Activated T-helper 1 cell treated with anti-CD3 and anti-CD28 coated beads, Interleukin-2, amount 50 U/mL, for 16 hours (primary cell): ENCODE measurements at places on chromosomes 12 and 14.

GRCh38 chr12:115473257-115473956 lies 789.4 kb upstream of the TBX3 start:
- DNase-seq = no peak

GRCh38 chr12:47838286-47838931 lies 18.7 kb upstream of the HDAC7 start:
- no peak for DNase-seq

GRCh38 chr14:60488175-60488574 lies 2.3 kb upstream of the C14orf39 start:
- DNase-seq = no peak

DNA sequence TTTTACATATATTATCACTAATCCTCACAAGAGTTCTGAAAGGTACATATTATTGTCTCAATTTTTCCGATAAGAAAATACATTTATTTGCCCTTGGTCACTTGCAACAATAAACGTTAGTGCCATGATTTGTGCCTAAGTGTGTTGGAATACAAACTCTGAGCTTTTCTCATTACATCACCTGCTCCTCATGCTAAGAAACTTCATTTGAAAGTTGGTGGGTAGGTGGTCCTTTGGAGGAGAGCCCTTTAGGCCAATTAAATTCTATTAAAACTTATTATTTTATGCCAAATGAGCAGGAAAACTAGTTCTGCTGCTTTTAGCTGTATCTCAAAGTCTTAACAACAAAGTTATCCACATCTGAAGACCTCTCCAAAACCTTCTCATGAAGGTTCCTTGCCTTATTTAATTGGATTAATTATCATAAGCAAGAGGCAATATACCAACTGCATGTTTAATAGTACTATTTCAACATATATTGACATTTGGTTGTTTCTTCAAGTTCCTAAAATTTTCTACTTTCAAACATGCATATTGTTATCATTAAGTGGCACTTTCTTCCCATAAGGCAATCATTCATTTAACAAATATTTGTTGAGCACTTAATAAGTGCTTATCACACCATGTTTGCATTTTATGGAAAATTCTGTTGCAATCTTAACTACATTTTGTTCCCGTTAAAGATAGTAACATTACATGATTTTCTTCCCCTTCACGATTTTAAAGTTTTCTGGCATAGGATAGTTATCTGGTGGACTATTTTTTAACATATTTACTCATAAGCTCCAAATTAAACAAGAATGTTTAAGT lies 40.1 kb upstream of the LRRK2 start:
- no peak for DNase-seq

DNA sequence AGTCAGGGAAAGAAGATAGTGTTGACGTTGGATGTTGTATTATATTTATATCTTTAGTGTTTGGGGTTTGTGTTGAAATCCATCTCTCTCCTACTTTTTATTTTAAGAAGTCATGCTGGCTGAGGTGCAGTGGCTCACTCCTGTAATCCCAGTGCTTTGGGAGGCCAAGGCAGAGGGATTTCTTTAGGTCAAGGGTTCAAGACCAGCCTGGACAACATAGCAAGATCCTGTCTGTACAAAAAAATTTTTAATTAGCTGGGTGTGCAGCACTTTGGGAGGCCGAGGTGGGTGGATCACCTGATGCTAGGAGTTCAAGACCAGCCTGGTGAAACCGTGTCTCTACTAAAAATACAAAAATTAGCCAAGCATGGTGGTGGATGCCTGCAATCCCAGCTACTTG lies 23.9 kb downstream of the A2ML1 start:
- DNase-seq = no peak

GRCh38 chr12:103627189-103627855 lies 40.2 kb downstream of the STAB2 start:
- DNase-seq = no peak

- DNase-seq = no peak
These were observed 113.9 kb upstream of the CPM start for GRCh38 chr12:69046920-69047319.

- no peak for DNase-seq
These were observed 43.8 kb downstream of the LRCOL1 start for GRCh38 chr12:132566516-132567131.

- DNase-seq = no peak
These were observed 29.8 kb downstream of the YY1 start for GRCh38 chr14:100268591-100269207.

GRCh38 chr12:110079477-110080400 lies 31.4 kb upstream of the C12orf76 start:
- DNase-seq = peak; percentile 42

DNA sequence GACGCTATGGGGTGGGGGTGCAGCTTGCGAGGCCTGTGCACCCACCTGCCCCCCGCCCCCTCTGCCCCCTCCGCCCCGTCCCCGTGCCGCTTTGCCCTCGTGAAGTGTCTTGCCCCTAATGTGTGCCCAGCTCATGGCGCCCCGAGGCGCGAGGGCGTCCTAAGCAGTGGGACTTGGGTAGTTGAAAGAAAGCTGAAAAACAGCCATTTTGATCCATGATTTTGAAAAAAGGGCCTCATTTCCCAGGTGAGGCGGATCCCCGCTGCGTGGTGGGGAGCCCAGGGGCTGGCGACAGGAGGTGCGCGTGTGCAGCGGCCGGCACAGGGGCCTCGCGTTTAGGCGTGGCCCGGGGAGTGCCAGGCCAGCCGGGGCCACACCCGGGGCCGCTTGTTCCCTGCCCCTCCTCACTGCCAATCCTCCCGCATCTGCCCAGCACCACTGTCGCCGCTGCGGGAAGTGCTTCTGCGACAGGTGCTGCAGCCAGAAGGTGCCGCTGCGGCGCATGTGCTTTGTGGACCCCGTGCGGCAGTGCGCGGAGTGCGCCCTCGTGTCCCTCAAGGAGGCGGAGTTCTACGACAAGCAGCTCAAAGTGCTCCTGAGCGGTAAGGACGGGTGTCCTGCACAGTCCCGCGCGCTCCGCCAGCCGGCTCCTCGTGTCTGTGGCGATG lies 11.8 kb downstream of the ZFYVE21 start:
- DNase-seq = no peak

- DNase-seq = no peak
These were observed 26.2 kb downstream of the MNAT1 start for GRCh38 chr14:60760644-60761364.

GRCh38 chr12:32477714-32478113 lies 78.4 kb downstream of the FGD4 start:
- no peak for DNase-seq

DNA sequence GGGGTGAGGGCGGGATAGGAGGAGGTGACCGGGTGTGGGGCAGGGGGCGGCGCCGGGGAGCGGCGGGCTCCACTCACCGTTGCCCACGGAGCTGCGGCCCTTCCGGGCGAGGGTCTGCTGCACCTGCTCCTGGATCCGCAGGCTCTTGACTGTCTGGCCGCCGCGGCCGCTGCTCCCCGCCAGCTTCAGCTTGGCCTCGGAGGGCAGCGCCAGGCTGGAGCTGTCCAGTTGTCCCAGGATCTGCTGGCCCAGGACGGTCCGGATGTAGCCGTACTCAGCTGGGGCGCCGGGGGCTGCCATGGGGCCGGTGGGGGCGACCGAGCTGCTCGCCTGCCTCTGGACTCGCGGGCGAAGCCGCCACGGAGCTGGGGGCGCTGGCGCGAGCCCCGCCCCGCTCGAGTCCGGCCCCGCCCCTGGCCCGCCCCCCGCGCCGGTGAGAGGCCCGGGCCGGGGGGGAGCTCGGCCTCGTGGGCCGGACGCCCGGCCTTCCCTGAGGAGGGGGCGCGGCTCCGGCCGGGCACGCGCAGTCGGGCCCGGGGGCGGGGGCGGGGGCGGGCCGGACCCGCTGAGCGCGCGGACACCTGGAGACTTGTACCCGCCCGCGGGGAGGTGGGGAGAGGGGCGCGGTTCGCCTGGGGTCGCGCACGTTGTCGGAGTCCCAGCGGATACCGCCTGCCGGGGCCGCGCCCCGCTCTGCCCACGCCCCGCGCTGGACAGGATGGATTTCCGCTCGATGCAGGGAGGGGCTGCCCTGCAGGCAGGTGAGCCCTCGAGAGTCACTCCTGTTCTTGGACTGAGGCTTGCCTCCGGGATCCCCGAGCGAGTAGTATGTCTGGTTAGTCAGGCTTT lies at the start of gene PKP2:
Gene PKP2, minus strand, starts transcription at position 346 of the 849 bp plus-strand sequence. Its CDS starts 46 bp downstream, at position 300.
- no peak for DNase-seq

DNA sequence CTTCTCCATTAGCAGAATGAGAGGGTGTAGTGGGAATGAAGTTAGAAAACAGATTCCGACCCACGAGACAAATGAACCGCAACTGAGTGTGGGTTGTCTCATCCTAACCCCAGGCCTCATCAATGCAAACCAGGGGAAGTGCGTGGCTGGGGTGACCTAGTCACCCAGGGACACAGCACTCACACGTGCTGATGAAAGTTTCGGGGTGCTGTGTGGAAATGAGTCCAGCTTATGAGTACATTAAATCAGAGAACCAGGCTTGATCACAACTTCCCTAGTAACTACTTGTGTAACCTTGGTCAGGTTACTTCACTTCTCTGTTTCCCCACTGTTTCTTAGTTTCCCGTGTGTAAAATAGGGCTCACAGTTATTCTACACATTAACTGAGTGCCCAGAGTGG lies 95.4 kb upstream of the CDKN3 start:
- no peak for DNase-seq

- no peak for DNase-seq
These were observed 245.8 kb upstream of the PDZRN4 start for GRCh38 chr12:40942326-40942725.

DNA sequence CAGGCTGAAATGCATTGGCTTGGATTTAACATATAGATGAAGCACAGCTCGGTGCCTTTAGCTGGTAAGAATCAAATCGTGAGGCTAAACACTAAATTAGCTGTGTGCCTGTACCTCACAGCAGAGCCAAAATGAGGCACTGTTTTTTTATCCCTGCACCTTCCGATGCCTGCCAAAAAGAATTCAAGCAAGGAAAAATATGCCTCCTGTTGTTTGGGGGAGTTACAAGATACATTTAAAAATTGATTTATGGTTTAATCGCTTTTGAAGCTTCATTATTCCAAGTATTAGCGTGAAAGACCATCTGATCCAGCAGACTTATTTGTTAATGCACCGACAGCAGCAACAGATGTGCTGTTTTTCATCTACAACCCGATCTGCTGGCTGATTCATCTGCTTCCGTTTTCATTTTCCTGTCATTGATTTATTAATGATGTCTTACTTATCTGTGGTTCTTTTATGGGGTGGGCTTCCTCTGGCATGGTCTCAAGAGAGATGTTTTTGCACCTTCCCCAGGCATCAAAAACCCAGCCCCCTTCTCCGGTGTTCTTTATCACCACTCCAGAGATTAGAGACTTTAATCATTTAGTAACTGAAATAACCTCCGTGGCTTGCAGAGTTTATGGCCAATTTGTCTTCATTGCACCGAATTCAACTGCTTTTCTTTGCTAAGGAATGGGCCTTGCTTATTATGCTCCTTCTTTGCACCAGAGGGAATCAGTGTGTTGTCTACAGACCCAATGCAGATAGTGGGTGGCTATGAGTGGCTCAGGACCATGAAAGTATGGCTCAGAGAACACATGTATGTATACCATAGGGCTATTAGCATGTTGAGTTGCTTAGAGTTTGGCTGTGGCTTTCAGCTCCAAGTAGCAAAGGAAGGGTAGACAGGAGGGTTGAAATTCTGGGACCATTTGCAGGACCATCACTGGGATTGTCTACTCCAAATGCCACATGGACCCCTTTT lies 166.8 kb upstream of the TMEM260 start:
- no peak for DNase-seq

GRCh38 chr12:90062799-90063198 lies 354.2 kb upstream of the ATP2B1 start:
- no peak for DNase-seq

GRCh38 chr12:104498211-104498801 lies 41.6 kb downstream of the CHST11 start:
- DNase-seq = no peak

DNA sequence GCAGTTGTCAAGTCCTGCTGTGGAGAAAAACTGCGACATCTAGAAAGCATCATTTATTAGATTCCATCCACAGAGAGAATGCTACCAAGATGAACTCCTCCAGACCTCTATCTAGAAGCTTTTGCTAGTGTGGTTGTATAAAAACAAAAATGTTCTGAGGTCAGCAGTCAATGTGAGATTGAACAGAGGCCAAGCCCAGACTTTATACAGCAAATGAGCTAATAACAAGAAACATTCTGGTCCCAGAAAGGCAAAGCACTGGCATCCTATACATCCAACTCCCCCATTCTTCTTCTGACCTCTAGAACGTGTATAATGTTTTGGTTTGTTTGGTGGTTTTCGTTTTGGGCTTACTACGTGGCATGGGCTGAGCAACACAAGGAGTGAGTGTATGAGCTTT lies 26.7 kb upstream of the RIN3 start:
- no peak for DNase-seq

DNA sequence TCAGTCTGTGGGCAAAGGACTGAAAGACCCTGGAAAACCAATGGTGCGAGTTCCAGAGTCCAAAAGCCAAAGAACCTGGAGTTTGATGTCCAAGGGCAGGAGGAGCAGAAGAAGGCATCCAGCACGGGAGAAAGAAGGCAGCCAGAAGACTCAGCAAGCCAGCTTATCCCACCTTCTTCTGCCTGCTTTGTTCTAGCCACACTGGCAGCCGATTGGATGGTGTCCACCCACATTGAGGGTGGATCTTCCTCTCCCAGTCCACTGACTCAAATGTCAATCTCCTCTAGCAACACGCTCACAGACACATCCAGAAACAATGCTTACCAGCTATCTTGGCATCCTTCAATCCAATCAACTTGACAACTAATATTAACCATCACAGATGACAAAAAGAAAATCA lies 57.2 kb upstream of the CAPRIN2 start:
- no peak for DNase-seq

DNA sequence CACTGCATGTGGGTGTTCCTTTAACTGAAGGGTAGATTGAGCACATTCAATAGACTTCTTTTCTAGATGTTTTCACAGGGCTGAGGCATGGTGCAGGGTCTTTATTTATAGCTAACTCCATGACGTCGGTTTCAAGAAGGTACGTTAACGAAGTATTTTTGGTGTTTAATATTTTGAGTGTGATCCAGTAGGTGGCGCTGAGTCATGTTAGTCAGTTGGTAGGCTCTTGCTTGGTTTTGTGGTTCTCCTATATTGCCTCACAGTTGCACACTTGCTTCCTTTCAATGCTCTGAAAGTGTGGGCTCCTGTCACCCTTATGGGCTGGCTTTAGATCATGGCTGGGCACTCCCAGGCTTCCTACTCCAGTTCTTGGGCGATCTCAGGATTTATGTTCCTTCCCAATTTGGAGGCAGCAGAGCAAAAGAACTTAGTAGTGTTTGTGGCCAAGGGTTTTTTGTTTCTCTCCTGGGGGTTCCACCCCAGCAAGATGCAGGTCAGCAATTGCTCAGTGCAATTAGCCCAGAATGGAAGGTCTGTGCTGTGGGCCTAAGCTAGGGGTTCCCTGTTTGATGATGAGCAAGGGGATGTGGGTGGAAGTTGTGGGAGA lies 471.6 kb upstream of the FOXG1 start:
- DNase-seq = no peak

DNA sequence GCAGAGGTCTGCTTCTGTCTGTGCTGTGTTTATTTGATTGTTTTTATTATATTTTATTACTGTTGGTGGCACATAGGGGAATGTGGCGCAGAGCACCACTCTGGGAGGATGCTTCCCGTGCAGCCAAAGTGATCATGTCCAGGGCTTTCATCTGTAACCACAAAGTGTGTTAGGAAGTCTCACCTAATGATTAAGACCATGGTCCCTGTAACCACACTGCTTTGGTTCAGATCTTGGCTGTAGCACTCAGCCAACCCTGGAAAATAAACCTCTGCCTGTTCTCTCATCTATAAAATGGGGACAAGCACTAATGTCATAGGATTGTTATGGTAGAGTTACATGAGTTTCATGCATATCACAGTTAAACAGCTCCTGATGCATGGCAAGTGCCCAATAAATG lies 1.9 kb downstream of the RESF1 start:
- DNase-seq = no peak
